DND-41 (cell line): ENCODE measurements at places on chromosomes 11 and 22.

GRCh38 chr11:12083380-12083779, 27.0 kb upstream of the MICAL2 start:
- no peak for DNase-seq

DNA sequence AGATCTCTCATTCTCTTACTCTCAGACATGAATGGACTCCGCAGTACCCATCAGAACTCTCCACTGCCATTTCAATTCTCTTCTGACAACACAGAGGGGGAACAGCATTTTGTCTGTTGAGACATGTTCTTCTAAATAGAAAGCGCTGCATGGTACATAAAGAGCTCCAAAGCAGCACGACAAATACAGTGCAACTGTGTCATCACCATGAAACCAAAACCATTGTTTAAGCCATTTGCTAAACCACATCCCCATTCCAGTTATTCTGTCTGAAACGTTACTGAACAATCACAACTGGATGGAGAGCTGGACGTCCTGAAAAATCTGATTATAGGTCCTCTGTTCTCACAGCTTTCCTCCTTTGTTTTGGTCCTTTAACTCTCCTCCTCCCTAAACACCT, 17.9 kb upstream of the TENM4 start:
- no peak for DNase-seq

DNA sequence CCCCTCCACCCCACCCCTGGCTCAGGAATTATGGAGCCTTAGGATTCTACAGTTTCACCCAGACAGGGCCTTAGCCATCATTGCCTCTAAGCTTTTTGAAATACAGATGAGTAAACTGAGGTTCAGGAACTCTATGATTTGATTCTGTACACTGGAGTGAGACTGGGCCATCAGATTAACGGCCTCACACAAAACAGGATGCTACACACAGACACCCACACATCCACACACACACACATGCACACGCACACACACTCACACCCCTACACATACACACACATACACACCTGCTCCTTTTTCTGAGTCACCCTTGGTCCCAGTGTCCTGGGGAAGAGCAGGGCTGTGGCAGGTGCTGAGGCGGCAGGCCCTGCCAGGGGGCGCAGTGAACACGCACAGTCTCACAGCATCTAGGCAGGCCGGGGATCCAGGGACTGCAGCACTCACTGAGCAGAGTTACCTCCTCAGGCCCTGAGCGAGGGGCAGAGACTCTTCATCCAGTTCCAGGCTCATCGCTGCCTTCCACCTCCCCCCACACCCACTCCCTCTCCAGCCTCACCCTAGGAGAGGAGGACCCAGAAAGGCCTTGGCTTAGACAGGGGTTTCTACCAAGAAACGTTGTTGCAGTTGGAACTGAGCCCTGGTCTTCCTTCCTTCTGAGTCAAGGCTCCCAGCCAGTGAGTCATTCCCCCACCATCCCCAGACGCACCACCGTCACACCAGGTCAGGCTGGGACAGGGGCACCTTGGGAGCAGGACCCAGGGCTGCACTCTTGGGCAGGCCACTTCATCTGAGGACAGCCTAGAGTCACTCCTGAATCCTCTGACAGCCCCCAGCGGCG, 89.8 kb upstream of the PARVA start:
- DNase-seq = no peak

DNA sequence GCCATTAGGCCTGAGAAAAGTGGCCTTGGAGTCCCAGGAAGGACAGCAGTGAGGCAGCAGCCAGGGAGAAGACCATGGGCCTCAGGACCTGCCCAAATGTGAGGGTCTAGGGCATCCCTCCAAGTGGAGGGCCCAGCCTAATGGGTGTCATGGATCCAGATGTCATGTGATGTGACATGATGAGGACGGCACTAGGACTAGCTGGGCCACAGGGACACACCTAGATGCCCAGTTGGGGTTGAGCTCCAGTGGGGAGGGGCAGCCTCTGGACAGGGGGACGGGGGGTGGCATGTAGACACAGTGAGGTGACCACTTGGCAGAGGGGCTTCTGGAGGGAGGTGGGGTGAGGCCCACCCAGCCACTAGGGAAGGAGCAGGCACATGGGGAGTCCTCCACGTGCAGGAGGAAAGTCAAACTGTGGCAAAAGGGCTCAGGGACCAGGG, 5.4 kb downstream of the SCARF2 start:
- DNase-seq = no peak

GRCh38 chr11:58058276-58059006, 27.7 kb downstream of the OR6Q1 start:
- DNase-seq = no peak

DNA sequence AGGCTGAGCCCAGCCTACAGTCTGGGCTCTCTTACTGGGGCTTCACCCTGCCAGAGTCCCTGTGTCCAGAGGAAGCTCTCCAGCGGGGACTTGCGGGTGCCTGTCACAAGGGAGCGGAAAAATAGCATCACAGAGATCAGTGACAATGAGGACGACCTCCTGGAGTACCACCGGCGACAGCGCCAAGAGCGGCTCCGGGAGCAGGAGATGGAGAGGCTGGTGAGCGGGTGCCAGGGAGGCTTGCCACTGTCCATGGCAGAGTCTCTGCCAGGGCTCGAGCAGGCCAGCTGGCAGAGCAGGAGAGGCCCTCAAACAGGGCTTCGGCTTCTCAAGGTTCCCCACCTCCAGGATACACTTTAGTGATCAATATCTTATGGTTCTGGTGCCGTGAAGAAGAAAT, 21.0 kb downstream of the PHLDB1 start:
- DNase-seq = no peak

GRCh38 chr22:48663297-48663696, 1164.4 kb downstream of the BRD1 start:
- no peak for DNase-seq

- no peak for DNase-seq
These were observed 12.5 kb downstream of the DDX25 start for GRCh38 chr11:125916683-125917347.

- DNase-seq = no peak
These were observed 15.5 kb downstream of the C11orf91 start for GRCh38 chr11:33685082-33685481.

GRCh38 chr11:122785031-122785541, 53.2 kb upstream of the CRTAM start:
- DNase-seq = no peak

GRCh38 chr11:47572715-47573255, 6.0 kb downstream of the KBTBD4 start:
- DNase-seq = no peak

- DNase-seq = no peak
These were observed 3.5 kb downstream of the SIK3 start for GRCh38 chr11:117094776-117095175.

GRCh38 chr11:3855808-3856491, 486 bp downstream of the STIM1 start:
- DNase-seq = peak; percentile 60

DNA sequence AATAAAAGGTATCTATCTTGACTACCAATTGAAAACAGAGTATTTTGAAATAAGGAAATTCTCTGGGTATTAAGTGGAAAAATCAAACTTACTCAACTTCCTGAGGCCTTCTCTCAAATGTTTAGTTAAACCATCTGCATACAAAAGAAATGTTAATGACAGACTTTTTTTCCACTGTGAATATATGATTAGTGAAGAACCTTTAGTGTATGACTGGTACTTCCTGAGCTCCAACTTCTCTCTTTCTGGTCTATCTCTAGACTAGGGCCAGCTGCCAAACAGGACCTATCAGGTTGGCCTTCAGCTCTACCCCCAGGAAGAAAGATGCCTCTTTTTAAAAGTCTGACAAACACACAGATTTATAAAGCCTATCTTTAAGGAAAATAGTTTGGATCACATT, 68.8 kb upstream of the SCUBE2 start:
- DNase-seq = no peak

- no peak for DNase-seq
These were observed 15.5 kb downstream of the OTUB1 start for GRCh38 chr11:64001484-64002420.

DNA sequence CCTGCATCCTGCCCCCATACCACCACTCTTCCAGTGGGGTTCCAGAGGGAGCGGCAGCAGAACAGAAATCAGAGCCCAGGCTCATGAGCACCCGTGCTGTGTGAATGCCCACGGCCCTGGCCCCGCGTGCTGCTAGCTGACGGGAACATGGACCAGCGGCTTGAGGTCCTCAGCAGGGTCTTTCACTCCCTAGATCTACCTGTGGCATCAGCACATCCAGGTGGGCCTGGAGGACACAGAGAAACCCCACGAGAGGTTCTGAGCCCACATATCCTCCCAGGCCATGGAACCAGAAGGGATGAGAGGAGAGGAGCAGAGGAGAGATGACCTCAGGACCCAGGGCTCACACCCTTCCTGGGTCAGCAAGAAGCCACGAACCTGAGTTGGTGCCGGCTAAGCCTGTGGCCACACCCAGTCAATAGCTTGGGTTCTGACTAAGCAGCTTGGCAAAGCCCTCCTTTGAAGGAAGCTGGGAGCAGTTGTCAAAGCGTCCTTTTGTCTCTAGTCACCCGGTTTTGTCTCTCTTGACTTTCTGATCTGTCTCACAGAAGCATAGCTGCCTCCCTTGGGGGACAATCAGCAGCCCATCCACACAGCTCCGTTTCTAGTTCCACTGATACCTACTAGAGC, 89.3 kb upstream of the LMO1 start:
- DNase-seq = no peak

GRCh38 chr11:68388595-68389198, 71.9 kb upstream of the PPP6R3 start:
- no peak for DNase-seq

GRCh38 chr11:122365610-122366360, 249.8 kb upstream of the BLID start:
- no peak for DNase-seq

DNA sequence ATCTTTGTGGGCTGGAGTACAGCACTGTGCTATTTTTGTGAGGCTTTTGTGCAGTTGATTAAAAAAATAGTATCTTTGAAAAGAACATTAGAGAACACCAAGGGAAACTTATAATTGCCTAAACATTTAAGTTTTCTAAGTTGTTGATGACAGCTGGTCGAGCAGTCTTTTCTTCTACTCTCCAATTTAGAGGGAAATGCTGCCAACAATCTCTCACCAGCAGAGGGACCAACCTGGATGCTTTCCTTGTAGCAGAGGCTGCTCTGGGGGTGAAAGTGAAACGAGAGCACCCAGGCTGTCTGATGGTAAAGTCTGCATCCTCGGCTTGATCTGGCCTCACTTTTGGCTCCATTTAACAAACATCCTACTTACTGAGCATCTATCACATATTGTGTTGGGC, 1286.5 kb upstream of the TENM4 start:
- no peak for DNase-seq

- DNase-seq = no peak
These were observed 47.8 kb downstream of the NTM start for GRCh38 chr11:131418189-131418588.

- DNase-seq = no peak
These were observed 104.1 kb downstream of the ATXN10 start for GRCh38 chr22:45775569-45776312.

DNA sequence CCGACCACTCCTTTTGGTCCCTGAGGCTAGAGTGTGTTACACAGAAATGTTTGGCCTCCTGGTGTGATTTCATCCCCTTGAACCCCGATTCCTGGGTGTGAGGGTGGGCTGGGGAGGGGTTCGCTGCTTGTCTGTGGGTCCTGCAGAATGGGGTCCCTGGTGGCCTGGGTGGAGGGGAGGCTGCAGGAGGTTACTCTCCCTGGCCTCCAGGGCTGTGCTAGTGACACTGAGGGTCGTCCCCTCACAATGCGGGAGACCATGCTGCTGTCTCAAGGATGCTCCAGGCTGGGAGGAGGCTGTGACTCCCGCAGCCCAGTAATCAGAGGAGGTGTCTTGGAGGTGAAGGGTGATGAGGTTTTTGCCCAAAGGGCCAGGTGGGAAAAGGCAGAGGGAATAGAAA, 17.0 kb upstream of the OMP start:
- DNase-seq = no peak

DNA sequence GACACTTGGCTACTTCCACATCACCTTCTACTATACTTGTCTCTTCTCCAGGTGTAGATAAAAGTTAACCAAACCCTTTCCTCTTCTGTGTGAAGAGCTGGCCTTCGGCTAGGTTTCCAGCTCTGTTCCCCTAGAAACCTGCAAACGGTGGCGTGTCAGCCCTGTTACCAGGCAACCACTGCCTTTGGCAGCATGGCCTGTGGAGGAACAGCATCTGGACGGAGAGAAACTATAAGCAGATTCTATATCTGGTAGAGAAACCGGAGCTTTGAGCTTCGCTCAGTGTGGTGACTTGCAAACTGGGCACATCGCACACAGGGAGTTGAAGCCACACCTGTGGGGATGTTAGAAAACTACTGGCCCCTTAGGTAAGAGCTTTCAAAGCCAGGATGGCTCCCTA, 35.9 kb downstream of the ARAP1 start:
- DNase-seq = no peak

GRCh38 chr11:4008116-4008515, 86.5 kb upstream of the RRM1 start:
- no peak for DNase-seq

- DNase-seq = no peak
These were observed 39.7 kb downstream of the NECTIN1 start for GRCh38 chr11:119689302-119689701.

DNA sequence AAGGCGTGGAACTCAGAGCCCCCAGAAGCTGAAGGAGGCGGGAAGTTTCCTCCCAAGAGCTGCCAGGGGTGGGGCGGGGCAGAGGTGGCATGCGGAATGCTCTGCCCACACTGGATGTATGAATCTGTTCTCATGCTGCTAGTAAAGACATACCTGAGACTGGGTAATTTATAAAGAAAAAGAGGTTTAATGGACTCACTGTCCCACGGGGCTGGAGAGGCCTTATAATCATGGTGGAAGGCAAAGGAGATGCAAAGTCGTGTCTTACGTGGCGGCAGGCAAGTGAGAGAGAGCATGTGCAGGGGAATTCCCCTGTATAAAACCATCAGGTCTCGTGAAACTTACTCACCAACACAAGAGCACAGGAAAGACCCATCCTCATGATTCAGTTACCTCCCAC, 57.6 kb downstream of the SMIM38 start:
- no peak for DNase-seq

- DNase-seq = no peak
These were observed 98.2 kb downstream of the MYO18B start for GRCh38 chr22:25840167-25840566.

GRCh38 chr11:15897211-15897960, 459.0 kb downstream of the SOX6 start:
- no peak for DNase-seq

- DNase-seq = no peak
These were observed 16.3 kb upstream of the C11orf87 start for GRCh38 chr11:109405671-109406070.

GRCh38 chr11:57461841-57462489, 1.6 kb downstream of the RTN4RL2 start:
- DNase-seq = no peak
